ENCODE measurements at places on chromosomes 2 and 18. TPM values are rescaled to one million over a fixed set of nuclear protein-coding genes. Genes with fewer than 3 reads are reported as not detected.

Gene DSC2
- total RNA-seq: not detected

Gene TSGA10
- 8.0 TPM for total RNA-seq

Gene MAB21L4
- total RNA-seq: not detected

GRCh38 chr2:25851740-25852503 is 26.4 kb downstream of the ASXL2 start:
- DNase-seq: no peak

DNA sequence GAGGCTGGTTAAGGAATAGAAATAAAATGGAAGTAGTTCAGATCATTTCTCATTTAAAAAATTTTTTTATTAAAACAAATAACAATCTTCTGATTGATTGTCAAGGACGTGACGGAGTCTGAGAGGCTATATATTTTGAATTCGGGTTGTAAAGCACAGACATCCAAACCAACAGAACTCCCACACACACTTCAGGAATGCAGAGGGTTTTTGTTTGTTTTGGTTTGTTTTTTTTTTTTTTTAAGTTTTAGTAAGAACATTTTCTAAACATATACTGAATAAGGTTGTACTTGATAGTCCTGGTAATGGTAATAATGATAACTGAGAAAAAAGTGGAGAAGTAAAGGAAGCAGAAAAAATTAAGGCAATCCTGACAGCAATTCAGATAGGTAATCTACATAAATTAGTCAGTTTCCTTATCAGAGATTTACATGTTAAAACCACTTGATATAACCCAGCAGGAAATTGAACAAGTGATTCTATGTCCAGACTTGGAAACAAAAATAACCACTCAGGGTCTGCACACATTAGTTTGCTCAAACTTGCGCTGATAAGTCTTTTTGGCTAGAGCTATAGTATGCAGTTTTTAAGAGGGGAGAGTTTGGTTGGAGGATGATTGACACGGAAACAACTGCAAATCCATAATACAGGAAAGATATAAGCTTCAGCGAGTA is 51.5 kb upstream of the CTAGE1 start:
- DNase-seq: no peak
